ENCODE measurements at places on chromosomes 1 and 21. TPM values are rescaled to one million over a fixed set of nuclear protein-coding genes. Genes with fewer than 3 reads are reported as not detected.

Gene MR1
- total RNA-seq, result 40.0 TPM

Gene FYB2
- not detected for total RNA-seq

Gene VPS26C
- total RNA-seq, result 97.3 TPM

Gene OR2AK2
- not detected for total RNA-seq

Gene PHF13
- 12.1 TPM for total RNA-seq

Gene AMY1B
- total RNA-seq, result not detected

Gene VSIG8
- total RNA-seq, result not detected

Gene APCS
- not detected for total RNA-seq

- no peak for DNase-seq
Measured at GRCh38 chr1:239856924-239857323, 234.8 kb upstream of the FMN2 start.

- DNase-seq, result no peak
Measured at GRCh38 chr1:228089519-228090380, 7.2 kb downstream of the ARF1 start.

DNA sequence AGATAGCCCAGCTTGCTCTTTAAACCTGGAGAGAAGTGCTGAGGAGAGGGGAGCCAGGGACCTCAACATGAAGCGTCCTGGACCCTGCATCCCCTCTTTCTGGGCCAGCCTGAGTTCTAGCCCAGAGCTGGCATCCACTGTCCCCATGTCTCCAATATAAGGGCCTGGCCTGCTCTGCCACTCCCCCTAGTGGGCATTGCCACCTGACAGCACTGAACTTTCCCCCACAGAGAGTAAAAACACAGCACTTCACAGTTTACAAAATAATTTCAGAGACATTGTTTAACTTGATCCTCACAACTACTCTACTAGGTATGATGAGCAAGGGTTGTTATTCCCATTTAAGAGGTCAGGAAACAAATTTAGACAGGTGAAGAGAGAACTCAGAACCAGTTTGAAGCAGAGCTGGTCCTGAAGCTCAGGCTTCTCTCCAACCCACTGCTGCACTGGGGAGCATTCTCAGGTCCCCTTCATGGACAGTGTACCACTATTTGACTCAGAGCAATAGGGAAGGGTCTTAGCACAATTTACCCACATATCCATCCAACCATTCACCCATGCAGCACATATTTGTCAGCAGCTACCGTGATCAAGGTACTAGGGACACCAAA, 151.2 kb downstream of the DMRTA2 start:
- DNase-seq, result peak; percentile 29

- no peak for DNase-seq
Measured at GRCh38 chr1:43931711-43932660, 1.6 kb upstream of the ARTN start.

DNA sequence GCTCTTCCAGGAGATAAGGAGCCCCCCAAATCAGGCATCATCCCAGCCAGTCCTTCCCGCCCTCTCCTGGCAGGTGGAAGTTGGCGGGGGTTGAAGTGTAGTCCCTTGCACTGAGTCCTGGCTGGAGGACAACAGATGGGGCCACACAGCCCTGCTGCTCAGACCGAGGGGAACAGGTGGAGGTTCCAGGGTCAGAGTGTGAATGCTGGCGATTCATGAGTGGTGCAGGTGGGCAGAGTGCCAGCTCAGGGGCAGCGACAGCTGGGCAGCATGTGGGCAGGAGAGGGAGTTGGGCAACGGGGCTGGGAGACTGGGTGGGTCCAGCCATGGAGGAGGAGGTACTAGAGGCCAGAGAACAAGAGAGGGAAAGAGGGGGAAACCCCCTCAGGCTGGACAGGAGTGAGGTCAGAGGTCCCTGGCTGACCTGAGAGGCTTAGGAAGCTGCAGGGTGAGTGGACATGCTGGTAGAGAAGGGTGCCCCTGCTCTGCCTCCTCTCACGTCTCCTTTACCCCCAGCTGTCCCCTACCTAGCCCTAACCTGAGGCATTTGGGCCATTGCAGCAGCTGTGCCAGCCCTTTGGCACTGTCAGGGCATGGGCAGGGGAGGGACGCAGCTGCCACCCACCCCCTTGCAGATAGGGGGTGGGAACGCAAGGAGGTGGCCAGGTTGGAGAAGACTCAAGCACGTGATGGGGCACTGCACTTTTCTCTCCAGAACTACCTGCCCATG, 11.3 kb upstream of the ADORA1 start:
- DNase-seq, result no peak

DNA sequence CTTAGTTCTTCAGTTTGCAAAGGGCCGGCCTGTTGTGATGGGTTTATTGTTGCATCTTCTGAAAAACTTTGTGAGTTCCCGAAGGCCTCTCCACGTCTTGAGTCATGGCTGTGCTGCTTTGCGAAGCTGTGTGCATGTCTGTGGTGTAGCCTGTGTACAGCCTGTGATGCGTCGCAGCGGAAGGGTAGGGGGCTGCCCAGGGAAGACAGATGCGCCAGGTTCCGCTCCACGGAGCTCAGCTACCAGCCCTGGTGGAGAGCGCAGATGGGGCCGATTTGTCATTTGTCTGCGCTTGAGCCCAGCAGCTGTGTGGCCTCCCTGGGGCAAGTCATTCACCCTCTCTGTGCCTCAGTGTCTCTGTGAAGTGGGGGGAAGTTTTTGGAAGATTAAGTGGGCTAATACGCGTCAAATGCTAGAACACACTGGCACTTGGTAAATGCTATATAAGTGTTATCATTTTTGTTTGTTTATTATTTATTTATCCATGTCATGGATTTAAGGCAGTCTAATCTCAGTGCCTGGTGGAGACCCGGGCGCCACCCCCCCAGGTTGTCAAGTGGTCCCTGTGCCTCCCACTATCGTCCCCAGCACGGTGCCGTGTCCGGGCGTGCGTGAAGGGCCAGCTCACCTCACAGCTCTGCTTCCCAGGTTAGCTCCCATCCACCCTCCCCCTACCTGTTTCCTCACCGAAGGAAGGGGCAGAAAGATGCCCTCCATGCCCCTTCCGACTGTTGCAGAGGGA, 8.4 kb downstream of the PDE9A start:
- no peak for DNase-seq

DNA sequence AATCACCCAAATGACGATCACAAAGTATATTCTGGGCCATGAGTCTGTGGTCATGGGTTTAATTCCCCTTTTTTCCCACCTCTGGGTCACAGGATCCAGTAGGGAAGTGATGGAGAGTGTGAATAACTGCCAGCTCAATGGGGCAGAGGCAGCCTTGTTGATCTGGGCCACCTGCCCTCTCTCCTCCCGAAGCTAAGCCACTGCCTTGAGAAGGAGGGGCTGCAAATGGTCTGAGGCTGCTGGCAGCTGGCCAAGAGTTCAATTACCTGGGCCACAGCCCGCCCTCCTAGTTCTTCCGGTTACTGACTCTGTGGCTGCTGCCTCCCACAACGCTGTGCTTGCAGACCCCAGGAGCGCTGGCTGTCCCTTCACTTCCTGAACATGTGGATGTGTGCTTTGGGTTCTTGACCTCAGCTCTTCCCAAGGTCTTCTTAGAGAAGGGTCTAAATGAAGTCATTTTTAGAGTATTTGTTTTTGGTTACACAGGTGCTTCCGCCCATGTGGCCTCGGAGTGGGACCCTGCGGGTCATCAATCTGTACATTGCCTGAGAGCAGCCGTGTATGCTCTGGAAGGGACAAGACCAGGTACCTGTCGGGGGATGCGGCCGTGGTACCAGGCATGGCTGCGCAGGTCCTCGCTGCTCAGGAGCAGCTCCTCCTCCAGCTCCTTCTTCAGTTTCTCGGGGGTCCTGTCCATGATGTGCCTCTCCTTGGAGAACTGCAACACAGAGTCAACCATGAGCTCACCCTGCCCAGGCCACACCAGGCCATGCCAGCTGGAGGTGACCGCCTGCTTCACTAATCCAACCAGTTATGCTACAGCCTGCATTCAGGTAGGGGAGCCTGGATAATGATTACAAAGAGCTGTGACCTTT, 89.7 kb downstream of the BCAR3 start:
- DNase-seq, result peak; percentile 64

DNA sequence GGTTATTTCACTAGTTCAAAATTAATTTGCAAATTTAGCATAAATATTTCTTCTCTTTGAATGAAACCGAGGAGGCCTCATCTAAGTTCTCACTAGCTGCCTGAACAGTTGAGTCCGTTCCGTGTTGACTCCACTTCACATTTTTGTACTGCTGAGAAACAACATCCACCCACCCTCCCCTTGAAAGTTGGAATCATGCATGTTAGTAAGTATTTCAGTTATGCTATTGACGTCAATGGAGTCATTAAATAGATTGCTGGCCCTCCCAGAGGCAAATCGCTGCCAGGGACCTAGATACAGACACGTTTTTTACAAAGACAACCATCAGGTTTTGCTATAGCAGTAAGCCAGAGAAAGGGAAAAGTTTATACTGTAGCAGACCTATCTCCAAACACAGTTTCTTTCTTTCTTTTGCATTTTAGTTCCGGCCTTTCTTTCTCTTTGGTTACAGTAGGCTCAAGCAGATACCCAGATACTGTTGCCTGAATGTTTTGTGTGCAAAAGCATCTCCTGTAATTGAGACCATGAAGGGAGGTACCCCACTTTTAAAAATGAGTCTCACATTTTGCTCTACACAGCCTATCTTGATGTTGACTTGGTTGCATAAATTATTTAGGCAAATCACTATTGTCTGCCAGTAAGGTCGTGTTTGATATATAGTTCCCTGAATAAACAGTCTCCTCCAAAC, 262.6 kb upstream of the SGIP1 start:
- DNase-seq, result no peak

GRCh38 chr1:8669606-8670335, 147.7 kb downstream of the RERE start:
- DNase-seq, result no peak

- DNase-seq, result no peak
Measured at GRCh38 chr1:197799271-197799670, 24.0 kb upstream of the DENND1B start.

DNA sequence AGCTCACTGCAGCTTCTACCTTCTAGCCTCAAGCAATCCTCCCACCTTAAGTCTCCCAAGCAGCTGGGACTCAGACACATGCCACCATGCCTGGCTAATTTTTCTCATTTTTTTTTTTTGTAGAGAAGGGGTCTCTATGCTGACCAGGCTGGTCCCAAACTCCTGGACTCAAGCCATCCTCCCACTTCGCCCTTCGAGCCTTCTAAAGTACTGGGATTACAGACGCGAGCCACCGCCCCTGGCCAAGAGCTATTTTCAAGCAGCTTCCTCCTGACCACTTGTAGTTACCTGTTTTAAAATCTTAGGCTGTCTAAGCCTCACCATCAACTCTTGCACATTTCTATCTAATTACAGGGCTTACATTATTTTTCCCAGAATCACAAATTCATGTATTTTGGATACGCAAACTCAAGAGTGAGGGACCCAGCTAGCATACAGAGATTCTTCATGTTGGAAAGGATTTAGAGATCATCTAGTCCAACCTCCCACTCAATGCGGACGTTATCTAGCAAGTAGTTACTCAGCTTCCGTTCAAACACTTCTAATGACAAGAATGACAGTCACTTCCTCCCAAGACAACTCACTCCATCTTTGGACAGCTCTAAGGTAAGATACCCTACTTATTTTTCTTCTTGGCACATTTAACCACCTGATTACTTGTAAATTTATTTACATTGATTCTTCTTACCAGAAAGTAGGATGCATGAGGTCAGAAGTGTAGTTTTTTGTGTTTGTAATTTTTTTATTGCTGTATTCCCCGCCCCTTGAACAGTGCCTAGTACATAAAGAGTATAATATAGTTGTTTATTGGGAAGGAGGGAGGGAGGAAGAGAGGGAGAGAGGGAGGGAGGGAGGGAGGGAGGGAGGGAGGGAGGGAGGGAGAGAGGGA, 65.4 kb downstream of the LUZP1 start:
- DNase-seq, result no peak

DNA sequence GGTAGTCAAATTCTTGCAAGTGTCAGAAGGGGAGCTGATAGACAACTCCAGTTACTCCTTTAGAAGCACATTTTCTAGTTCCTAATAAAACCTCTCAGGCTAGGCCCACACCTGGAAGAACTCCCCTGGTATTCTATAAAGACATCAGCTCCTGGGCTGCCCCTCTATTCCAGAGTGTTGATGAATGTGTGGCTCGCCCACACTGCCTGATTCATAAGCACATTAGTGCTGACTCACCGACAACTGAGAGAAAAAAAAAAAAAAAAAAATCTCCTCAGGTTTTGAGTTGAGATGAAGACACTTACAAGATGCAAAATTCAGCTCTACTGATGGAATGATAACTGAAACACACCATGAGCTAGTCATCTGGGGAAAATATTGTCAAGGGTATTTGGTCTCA, 188.1 kb downstream of the TNR start:
- no peak for DNase-seq

DNA sequence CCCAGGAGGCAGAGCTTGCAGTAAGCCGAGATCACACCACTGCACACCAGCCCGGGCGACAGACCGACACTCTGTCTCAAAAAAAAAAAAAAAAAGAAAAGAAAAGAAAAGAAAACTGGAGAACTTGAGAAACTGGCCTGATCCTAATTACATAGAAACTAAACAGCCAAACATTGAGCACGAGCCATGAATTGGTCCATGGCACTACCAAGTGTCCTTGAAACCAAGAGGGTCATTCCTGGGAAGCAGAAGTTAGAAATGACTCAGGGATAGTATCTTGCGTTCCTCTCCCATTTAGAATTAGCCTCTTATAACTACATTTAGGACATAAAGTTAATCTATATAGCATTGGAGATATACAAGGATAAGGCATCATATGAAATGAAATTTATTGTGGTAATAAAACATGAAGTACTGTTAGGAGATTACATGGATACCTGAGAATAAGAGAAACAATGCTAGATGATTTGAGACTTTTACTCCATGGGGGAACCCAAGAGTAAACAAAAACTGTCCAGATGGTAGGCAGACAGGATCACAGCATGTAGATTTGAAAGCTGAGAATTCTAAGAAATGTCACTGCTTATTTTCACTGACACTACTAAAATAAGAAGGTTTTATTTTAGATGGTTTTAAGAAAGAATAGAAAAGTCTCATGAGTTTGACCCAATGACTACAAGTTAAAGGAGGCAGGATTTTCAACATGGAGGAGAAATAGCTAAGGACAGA, 39.5 kb upstream of the CPLANE2 start:
- DNase-seq, result no peak
